ENCODE measurements at places on chromosomes 6 and 20.

DNA sequence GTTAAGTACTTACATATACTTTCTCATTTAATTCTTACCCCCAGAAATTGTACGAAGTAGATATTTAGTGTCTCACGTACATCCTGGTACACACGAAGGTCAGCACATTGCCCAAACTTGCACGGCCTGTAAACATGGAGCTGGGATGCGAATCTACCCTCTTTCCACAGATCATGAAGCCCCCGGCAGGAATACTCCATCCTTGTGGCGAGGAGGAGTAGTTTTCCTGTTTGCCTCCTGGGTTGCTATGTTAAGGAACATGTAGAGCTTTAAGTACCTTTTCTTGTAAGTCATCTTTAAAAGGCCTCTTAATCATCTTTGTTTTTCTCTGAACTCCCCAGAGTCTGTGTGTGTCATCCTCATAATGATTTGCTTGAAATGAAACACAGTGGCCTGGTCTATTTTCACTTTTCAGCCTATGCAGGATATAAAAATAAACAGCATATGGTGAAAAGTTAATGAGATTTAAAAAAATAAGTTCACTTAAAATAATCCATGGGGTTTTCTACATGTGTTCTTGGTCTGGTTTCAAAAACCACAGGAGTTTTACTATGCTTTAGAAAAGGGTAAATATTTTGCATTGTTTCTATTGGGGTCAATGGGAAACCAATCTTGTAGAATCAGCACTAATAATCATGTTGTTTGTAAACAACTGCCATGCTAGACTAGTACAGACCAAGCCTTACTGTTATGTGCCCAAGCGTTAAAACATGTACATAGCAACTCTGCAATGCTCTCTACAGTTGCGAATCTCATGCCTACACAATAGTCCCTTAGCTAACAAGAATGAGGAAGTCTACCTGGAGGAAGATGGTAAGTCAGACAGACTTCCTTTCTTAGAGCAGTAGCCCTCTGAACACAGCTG is 9.3 kb upstream of the ARID1B start:
- peak; percentile 28 for DNase-seq

DNA sequence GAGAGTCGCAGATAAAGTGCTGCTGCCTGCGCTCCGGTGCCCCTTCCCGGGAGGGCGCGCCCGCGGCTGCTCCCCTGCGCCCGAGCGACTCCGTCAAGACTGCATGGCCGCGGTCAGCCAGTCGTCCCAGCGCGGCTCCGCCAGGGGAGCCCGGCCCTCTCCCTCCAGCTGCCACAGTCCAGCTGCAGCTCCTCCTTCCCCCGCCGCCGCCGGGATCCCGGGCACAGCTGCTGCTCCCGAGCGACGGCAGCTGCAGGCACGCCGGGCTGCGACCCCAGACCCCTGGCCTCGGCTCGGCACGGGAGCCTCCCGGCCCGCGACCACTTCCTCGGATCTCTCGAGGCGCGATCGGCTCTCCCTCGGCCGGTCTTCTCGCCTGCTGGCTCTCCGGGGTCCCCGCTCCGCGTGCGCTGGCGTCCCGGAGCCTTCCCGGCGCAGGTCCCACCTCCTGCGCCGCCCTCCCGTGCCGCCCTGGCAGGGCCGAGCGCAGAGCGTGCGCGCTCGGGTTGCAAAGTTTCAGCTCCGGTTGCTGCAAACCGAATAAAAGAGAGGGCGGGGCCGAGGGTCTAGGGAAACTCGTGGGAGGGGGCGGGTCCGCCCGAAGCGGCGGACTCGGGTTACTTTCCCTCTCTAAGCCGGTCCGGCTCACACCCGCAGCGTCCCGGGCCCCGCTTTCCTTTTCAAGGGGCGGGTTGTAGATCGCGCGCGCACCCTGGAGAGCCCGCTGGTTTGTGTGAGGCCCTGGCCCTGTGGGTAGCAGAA is at the start of gene CNKSR3:
Gene CNKSR3, minus strand, starts transcription at position 542 of the 762 bp plus-strand sequence. CDS start 571 bp downstream, outside the sequence.
- peak; percentile 8 for DNase-seq

DNA sequence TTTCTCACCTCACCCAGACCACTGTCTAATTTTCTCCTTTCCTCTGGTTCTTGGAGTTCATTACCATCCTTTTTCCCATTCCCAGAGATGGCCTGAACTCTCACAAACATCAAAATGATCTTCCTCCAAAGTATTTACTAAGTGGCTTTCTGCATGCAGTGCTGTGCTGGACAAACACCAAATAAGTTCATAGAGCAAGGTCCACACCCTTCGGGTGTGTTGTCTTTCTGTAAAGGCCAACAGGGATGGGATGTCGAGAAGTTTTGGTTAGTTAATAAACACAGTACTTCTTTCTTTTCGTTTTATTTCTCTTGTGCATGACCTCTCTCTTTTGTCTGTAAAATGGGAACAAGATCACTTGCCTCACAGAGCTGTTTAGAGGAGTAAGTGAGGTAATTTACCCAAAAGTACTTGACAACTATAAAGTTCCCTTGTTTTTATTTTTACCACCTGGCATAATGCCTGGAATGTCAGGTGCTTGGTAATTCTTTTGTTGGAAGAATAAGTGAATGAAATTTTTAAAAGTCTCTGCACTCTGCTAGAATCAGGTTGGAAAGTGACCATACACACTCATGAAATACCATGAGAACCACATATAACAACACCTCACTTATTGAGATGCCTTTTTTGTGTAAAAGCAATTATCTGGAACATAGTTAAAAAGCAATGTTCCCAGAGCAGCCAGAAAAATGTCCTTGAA is 22.8 kb upstream of the CCN6 start:
- DNase-seq, result no peak

DNA sequence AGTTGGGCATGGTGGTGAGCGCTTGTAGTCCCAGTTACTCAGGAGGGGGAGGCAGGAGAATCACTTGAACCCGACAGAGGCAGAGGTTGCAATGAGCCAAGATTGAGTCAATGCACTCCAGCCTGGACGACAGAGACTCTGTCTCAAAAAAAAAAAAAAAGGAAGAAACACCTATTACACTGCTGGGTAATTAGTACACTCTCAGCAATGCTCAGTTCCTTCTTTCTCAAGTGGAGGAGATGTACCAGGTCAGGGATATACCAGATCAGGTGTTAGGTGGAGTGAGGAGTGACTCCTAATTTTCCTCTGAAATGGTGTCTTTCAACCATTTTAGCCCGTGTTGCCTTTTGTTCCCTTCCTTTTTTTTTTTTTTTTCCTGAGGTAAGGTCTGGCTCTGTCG is 30.0 kb upstream of the UBR2 start:
- DNase-seq, result no peak

DNA sequence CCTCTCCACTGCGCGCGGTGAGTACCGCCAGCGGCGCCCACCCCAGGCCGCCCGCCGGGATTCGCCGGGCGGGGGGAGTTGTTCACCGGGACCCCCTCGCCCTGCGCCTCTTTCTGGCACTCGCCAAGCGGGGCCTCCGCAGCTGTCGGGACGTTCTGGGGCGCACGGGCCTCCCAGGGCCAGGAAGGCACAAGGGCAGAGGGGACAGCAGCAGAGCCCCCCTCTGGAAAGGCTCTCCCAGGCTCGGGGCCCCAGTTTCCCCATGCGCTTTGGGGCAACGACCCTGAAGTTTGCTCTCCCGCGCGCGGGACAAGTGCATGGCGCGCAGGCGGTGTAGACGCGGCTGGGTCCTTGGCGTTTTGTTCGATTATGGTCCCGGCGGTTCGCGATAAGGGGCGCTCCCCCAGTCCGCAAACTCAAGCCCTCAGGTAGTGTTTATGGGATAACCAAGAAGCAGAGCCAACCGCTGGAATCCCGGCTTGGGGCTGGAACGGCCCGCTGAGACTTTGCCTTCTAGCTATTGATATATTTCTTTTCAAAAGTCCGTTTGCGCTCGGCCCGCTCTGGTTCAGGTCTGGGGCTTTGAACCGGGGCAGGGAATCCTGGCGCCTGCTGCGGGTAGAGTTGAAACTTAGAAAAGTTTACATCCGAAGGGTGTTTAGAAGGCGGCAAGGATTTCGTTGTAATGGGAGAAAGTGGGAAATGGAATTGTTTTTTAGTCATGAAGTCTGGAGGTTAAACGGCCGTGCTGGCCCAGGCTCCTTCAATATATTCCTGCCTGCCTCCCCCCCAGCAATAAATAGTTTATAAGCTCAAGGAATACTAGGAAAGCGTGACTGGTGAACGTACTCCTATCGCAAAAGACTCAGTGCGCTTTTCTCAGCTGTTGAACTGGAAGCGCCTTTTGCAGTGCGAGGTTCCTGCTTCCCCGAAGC is 595 bp downstream of the EYA2 start:
- DNase-seq, result no peak

GRCh38 chr6:133903855-133904254 is 14.9 kb downstream of the TCF21 start:
- DNase-seq, result no peak

Data from stimulated activated naive B cell treated with anti-CD40 and anti-IgM and Interleukin-4, amounts not matched to agents 10 μg/mL and 1 μg/mL and 100 μg/mL, for 72 hours (primary cell).